ENCODE measurements at places on chromosomes 1 and 21.

DNA sequence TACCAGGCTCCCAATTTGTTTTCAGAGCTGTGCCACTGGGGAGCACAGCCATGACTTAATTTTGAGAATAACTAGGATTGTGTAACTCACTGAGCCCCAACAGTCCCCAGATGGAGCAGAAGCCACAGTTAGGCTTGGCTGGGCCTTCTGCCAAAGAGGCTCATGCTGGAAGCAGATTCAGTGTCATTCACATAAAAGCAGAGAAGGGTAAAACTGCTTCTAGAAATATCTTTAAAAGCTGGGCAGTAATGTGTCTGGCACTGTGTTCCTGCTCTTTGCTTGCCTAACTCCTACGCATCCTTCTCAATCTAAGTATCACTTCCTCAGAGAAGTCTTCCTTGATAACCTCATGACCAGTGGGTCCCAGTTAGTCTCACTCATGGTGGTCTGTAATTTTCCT, 20.3 kb downstream of the STK40 start:
- DNase-seq, result no peak

GRCh38 chr1:182133181-182133580, 71.7 kb upstream of the ZNF648 start:
- no peak for DNase-seq

DNA sequence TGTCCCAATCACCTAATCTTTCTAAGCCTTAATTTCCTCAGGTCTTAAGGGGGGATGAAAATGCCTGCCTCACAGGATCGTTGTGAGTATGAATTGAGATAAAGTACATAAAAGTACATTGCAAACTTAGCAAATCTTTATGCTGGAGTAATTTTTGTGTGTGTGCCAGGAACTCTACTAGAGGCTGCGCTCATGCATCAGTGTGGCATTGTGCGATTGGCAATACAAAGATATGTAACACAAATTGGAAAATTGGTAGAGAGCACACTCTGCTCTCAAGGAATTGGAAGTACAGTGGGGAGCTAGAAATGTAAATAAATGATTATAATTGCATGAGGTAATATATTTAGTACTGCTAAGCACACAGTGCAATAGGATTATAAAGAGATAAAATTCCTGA, 398.3 kb downstream of the DUSP10 start:
- no peak for DNase-seq

DNA sequence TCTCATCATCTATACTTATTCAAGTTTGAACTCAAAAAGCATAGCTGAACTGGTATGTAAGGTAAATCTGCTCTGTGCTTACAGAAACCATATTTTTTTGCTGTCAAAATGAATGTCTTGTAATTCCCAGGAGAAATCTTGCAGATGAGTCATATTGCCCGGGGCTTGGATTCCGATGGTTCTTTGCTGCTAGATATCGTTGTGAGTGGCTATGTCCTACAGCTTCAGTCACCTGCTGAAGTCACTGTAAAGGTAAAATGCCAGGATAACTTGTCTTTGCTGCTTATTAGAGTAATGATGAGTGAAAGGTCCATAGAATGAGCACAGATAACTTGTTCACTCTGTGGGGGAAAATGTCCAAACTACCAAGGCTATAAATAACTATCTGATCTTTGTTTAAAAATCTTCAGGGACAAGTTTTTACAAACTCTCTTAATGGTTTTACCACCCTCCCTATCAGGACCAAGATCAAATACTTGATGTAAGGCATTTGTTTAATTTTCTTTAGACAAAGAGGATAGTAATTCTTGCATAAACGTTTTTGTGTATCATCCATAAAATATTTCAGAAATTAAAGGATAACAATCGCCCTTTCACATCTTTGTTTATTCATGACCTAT, 222.3 kb downstream of the TPR start:
- DNase-seq, result no peak

GRCh38 chr21:44304011-44304616, 4.3 kb downstream of the PFKL start:
- DNase-seq, result no peak

DNA sequence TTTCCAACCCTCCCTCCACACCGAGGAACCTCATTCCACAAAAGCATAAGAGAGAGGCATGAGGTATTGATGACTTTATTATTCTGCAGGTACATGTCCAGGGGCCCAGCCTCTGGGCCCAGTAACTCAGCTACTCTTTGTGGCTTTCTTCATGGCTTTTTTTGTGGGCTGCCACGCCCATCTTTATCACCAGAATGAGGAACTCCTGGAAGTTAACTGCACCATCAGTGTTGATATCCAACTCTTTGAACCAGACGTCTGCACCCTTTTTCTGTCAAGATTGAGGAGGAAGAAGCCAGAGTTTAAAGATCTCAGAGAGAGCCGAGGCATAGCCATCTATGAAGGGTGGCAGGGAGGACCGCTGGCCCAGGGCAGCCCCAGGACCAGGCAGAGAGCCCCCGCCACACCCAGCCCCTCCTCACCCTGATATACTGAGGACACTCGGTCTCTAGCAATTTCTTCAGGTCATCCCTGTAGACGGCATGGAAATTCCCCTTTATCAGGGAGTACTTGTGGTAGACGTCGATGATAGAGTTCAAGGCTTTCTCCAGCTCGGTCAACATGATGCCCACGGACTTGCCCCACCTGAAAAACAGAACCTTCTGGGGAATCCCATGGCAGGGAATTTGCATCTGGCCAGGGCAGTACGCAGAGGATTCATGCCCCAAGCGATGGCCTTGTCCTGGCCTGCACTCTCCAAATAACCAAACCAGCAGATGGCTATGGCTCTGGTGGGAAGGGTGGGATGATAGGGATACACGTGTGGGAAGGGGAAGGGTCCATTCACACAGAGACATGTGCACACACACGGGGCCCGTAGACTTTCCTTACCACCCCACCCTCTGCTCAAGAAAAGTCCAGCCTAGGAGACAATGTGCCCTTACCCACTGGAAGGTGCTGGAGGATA, 647 bp downstream of the S100A8 start:
- DNase-seq, result no peak

GRCh38 chr1:198932351-198932991, 293.6 kb downstream of the PTPRC start:
- DNase-seq, result no peak

DNA sequence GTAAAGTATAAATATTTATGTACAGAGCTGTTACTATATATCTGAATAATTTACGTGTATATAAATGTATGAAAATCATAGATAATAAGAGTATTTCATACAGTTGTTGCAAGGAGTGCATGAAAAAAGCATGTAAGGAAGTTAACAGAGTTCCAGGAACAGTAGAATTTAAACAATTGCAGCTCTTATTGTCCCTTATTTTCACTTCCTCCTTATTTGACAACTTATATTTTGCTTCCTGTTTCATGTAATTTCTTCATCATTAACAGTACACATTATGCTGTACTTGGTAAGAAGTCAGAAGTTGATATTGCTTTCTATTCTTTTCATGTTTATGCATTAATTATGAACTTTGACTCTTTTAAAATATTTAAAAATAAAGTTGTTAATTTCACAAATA, 681.5 kb downstream of the LRRIQ3 start:
- DNase-seq, result no peak

GRCh38 chr1:14939527-14940284, 213.8 kb upstream of the TMEM51 start:
- DNase-seq, result no peak

- DNase-seq, result no peak
These were observed 9.4 kb downstream of the ZC3H12A start for GRCh38 chr1:37483785-37484184.

- DNase-seq, result no peak
These were observed 121.2 kb downstream of the DUSP10 start for GRCh38 chr1:221620437-221621384.

GRCh38 chr1:116737855-116738321, 16.3 kb upstream of the CD2 start:
- DNase-seq, result no peak

- DNase-seq, result no peak
These were observed 75.5 kb downstream of the KIRREL1 start for GRCh38 chr1:158068918-158069317.

DNA sequence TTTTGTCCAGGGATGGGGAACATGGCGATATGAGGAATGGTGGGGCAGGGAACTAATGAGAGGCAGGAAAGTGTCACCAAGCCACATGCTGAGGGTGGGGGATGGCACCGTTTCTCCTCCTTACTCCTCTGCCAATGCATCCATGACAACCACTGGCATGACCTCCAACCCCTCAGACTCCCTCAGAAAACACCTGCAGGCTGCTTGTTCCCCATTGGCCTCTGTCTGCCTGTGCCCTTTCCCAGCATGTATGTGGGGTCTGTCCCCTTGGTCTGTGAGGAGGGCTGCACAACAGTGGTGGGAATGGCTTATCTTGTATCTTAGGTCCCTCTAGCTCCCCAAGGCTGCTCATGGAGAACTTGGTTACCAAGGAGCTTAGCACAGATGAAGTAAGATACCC, 137.2 kb upstream of the NGF start:
- no peak for DNase-seq

DNA sequence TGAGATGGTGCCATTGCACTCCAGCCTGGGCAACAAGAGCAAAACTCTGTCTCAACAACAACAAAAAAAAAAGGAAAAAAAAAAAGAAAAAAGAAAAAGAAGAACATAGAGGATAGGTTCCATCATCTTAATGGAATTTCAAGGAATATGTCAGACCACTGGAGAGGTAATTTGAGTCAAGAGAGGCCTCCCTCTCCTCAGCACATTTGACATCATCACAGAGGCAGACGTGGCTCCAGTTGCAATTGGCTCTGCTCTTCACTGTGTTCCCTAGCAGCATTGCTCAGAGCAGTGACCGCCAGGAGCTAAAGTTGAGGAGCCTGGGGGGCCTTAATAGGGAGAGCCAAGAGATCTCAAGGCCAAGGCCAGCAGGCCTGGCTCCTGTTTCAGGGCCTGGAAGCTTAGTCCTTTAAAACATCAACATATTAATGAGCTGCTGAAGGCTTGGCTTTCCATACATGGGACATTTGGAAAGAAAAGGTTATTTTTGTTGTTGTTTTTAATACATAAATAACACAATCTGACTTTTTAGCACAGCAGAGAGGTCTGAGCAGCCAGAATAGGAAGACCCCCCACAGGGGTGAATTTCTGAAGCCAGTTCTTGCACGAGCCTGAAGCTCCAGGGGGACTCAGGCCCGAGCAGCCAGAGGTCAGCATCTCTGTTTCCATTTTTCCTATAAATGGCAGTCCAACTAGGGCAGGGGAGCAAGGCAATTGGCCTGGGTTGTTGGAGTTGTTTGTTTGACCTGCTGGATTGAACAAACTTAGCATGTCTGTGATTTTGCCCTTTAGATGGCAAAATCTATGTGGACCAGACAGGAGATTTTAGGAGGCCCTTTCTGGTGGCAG, 118.3 kb upstream of the FGGY start:
- DNase-seq, result no peak

DNA sequence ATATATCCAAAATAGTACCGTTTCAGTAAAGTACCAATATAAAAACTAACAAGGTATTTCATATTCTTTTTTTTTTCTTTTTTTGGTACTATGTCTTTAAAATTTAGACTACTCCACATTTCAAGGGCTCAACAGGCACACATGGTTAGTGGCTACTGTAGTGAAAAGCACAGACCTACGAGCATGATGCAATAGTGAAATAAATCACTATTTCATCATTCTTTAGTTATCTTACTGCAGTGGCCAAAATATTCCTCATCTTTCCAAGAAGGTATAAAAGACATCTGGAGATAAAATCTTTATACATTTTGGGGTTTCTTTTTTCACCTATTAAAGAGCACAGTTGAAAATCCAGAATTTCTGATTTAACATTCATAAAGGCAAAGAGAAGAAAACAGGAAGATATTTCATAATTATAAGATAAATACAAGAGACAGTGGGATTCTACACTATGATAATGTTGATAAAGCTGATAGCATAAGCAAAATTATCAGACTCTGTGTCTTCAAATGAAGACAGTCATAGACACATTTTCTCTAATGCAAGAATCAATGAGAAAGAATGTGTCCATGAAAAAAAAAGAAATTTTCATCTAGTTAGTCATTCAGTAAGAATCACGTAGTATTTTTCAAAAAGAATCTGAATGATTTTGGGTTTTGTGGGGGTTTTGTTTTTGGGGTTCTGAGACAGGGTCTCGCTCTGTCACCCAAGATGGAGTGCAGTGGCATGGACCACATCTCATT, 41.9 kb downstream of the CEP170 start:
- no peak for DNase-seq

- DNase-seq, result no peak
These were observed 321.6 kb downstream of the LMO4 start for GRCh38 chr1:87650306-87650705.

- DNase-seq, result no peak
These were observed 19.5 kb upstream of the PSMB2 start for GRCh38 chr1:35660581-35661473.

GRCh38 chr21:32307706-32308105, 9.1 kb downstream of the MRAP start:
- no peak for DNase-seq

- DNase-seq, result no peak
These were observed 634.0 kb upstream of the CHRM3 start for GRCh38 chr1:238752327-238752726.

DNA sequence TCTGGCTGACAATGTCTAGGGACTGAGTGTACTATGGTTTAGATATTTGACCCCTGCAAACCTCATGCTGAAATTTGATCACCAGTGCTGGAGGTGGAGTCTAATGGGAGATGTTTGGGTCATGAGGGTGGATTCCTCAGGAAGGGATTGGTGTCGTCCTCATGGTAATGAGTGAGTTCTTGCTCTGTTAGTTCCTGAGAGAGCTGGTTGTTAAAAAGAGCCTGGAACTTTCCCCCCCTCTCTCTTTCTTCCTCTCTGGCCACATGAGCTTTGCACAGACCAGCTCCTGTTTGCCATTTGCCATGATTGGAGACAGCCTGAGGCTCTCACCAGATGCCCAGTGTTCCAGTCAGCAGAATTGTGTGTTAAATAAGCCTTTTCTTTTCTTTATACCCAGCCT, 36.6 kb upstream of the CNIH3 start:
- no peak for DNase-seq

DNA sequence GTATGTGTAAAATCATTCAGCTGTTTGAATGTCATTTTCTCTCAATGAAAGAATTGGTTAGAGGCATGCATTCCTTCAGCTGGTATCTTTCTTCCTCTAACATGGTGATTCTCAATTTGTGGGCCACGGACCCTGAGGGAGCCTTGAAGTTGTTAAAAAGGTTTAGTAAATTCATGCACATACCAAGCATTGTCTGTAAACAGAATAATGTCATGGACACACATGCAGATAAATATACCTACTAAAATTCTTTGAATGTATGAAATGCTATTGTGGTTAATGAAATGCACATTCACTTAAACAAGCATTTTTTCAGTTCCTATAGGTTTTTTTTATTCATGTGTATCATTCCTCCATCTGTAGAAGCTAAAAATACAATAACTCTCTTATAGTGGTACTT, 65.4 kb downstream of the PBX1 start:
- DNase-seq, result no peak
